ENCODE measurements at places on chromosomes 2 and 18.

- no peak for DNase-seq
These were observed 371 bp upstream of the LCLAT1 start for GRCh38 chr2:30446602-30447148.

DNA sequence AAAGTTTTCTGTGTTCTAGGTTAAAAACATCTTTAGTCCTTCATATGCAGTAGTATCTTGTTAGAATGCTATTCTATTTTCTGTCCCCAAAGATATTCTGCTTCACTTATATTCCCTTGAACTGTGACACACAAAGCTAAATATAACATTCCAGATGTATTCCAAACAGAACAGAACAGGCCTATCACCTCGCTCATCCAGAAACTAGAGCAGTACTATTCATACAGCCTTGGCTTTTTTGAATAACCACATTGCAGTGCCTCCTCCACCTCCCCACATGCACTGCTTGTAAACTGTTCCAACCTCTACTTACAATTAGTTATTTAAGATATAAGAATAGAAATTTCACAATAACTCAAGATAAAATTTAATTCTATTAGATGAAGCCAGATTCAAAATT lies 196.8 kb downstream of the EXOC6B start:
- DNase-seq, result no peak

DNA sequence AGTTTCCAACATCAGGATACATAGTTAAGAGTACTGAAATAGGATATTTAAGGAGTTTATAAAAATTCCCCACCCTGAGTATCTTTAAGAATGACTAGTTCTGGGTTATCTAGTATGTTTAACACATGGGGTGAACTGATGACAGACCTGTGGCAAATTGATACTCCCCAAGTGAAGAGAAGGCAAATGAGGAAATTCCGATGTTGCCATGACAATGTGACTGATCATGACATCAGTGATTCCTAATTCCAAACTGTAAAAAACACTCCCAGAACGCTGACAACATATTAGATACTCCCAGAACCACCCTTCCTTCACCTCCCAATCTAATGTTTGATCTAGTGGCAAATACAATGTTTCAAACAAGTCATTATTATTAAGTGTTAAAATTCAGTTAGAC lies 77.6 kb downstream of the RBMS1 start:
- no peak for DNase-seq

DNA sequence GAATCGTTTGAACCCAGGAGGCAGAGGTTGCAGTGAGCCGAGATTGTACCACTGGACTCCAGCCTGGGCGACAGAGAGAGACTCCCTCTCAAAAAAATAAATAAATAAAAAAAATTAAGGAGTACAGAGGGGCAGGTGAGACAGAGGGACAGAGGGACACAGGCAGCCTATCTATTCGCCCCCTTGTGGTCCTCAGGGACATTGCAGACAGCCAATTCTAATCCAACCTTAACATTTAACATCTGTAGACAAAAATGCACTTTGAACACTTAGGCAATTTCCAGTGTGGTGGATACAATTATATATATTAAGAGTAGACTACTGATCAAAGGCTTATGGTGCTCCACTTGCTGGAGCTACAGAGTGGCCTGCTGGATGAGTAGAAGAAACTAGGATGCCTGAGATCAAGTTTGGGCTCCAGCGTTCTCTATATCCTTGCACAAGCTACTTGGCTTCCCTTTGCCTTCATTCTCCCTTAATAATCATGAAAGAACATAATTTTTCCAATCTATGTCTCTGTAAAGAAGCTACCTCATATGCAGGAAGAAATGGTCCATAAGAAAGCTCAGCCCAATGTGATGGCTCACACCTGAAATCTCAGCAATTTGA lies 8.2 kb upstream of the SMARCAL1 start:
- DNase-seq, result peak; percentile 33

DNA sequence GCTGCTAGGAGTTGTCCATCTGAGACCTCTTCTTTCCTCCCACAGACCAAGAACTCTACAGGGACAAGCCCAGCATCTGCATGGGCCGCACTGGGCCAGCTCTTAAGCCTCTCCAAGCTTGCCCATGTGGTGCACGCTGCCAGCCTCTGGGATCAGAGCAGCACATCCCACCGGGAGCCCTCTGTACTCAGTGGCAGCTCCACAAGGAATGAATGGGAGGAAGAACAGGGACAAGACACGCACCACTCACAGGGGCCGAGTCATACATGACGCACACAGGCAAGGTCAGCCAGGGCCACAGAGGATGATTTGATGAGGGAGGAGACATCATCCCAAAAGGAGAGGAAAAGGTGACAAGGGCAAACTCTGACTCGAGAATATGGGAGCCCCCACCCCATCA lies 268.3 kb downstream of the KLHL29 start:
- no peak for DNase-seq

DNA sequence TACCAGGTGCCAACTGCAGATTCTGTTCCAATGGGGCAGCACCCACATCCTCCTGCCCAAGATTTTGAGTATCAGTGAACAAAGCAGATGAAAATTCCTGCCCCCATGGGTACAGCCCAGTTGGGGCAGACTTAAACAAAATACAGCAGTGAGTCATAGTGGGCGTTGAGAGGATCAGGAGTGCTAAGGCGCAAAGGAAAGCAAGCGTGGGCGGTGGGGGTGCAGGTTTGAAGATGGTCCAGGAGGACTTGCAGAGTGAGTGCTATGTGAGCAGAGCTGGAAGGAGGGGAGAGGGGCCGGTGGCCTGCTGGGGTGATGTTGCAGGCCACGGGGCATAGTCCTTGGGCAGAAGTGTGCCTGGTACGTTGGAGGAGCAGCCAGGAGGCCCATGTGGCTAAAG lies 24.7 kb downstream of the STEAP3 start:
- DNase-seq, result no peak

DNA sequence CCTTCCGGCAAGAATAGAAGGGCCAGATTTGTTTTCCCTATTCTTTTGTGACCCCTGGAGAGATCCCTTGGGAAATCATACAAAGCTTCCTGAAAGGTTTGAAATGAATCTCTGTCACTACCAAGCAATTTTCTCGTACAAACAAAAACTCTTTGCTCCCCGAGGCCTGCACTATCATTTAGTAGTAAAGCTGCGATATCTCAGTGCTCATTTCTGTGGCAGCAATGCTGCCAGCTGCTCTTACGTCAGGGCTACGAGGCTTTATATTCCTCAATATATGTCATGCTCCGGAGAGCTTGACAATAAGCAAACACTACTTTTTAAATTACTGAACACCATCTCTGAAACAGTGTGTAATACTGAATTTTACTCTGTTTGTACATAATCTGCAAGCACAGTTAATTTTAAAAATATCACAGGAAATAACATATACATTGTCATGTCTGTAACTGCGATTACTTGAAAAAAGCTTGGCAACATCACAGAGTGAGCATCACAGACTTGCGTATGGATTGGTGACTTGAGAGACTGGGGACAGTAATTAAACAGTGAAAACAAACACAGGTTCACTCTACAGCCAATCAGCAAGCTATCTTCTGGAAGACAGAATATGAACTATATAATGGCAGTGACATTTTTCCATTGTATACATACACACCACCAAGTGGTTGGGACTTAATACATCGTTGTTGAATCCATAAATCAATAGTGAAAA lies 403.3 kb upstream of the NETO1 start:
- DNase-seq, result no peak

DNA sequence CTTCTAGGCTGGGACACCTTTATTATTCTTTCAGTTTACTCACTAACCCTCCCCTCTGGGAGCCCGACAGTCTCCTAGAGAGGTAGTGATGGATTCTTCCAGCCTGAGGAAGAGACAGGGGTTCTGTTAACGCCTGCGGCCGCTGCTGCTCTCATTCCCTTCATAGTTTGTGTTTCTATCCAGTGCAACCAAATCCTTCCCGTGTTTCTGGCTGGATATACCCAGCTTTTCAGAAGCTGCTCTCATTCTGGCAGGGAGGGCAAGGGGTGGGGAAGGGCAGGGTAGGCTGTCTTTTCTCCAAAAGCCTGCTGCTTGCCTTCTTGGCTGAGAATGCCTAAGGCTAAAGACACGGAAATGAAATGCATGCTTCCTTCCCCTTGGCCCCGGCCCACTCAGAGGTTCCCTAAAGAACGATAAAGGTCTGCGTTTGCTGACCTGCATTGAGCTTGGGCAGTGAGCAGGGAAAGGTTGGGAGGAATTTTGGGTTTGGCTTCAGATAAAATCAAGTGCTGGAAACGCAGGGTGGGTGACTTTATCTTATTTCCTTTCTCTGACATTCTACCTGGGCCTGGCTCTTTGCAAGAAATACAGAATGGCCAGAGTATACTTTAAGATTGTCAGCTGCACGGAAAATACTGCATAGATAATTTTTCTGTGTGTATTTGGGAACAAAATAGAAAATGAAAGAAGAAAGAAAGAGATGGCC lies 390.9 kb downstream of the NBAS start:
- DNase-seq, result peak; percentile 78

DNA sequence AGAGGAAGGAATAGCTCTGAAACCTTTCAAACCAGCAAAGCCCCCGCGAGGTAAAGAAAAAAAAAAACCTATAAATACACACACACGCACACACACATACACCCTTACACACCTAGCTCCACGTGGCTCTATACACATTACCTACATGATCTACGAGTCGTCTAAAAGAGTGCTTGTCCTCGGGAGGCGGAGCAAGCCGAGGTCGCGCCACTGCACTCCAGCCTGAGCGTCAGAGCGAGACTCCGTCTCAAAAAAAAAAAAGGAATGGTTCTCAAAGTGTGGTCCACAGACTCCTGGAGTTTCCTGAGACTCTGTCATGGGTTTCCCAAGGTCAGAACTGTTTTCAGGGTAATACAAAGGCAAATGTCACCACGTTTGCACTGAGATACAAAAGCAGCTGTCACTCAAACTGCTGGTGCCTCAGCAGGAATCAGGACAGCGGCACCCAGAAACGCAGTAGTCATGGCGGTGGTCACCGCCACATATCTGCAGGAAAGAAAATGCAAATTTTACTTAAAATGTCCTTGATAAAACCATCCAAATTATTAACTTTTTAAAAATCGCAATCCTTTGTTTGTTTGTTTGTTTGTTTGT lies 130.0 kb upstream of the GPC1 start:
- DNase-seq, result no peak

GRCh38 chr18:10659000-10659399 lies 133.2 kb downstream of the NAPG start:
- DNase-seq, result no peak

GRCh38 chr2:119983108-119983507 lies 29.8 kb upstream of the EPB41L5 start:
- DNase-seq, result no peak

GRCh38 chr2:75822336-75822735 lies 111.6 kb upstream of the GCFC2 start:
- DNase-seq, result peak; percentile 36

- DNase-seq, result no peak
These were observed 34.8 kb downstream of the TET3 start for GRCh38 chr2:74019516-74019915.

Data from ELF-1 (cell line).